ENCODE measurements at places on chromosomes 1 and 21. TPM values are rescaled to one million over a fixed set of nuclear protein-coding genes. Genes with fewer than 3 reads are reported as not detected.

Gene KCNK1
- not detected for total RNA-seq

Gene HPDL
- 9.7 TPM for total RNA-seq

Gene PLA2G2C
- total RNA-seq, result not detected

Gene TIE1
- total RNA-seq, result 472 TPM

Gene KPRP
- total RNA-seq, result not detected

Gene ILDR2
- total RNA-seq, result 0.14 TPM

Gene SV2A
- 0.66 TPM for total RNA-seq

Gene MFSD2A
- 5.3 TPM for total RNA-seq

Gene SH2D1B
- total RNA-seq, result not detected

Gene INKA2
- 5.0 TPM for total RNA-seq

Gene C1QA
- total RNA-seq, result not detected

Gene TTC39A
- total RNA-seq, result 1.6 TPM

Gene ATP6V0B
- 65.3 TPM for total RNA-seq

Gene HENMT1
- 1.9 TPM for total RNA-seq

All from thoracic aorta endothelial cell (primary cell).